Activated T-cell treated with anti-CD3 and anti-CD28 coated beads for 48 hours (primary cell): ENCODE measurements at places on chromosomes 7 and 10.

DNA sequence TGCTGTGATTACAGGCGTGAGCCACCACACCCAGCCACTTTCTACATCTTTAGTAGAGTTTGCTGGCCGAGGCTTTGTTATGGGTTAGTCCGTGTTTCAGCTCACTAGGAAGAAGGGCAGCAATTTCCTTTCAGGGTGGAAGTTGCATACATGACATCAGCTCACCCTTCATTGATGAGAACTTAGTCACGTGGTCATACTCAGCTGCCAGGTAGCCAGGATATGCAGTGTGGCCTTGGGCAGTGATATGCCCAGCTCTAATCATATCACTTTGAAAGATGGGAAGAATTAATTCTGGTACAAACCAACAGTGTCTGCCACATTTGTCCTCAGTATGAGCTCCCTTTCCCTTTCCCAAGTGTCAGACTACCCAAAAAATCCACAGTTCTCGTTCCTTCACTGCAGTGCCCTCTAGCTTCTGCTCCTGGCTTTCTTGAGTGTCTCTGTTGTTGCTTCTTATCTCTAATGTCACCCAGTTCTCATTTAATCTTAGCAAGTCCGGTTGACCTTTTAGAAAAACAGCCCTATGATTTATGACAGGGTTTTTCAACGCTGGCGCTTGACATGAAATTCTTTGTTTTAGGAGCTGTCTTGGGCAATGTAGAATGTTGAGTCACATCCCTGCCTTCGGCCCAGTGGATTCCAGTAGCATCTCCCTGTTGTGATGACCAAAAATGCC, 108.7 kb upstream of the ITGB1 start:
- DNase-seq = no peak

GRCh38 chr7:92609921-92610518, 19.8 kb upstream of the FAM133B start:
- DNase-seq = no peak

DNA sequence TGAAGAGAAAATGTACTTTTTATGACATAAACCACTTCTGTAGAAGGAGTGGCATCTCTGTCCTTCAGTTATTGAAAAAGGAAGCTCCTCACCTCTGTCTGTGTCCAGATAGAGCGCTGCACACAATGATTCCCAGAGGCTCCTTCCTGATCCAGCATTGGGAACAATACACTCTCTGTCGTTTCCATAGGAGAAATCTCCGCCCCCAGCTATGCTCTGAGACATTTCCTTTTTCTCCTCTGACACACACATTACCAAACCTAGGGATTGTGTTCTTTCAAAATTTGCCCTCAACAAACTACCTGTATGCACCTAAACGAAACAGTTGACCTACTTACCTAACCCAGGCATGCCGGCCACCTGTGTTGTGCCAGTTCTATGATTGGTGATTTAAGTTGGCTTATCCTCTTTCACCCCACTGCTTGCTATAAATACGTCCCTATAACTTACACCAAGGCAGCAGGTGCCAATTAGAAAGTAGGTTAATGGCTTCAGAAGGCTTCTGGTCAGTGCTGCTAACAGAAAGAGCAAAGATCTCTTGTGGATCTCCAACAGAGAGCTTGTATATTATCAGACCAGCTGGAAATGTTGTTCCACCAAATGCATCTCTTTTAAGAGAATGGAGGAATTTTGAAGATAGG, 140.1 kb upstream of the JCAD start:
- no peak for DNase-seq

- no peak for DNase-seq
Measured at GRCh38 chr7:146701166-146701565, 584.6 kb downstream of the CNTNAP2 start.

GRCh38 chr10:65423043-65423442, 1502.8 kb upstream of the LRRTM3 start:
- no peak for DNase-seq

DNA sequence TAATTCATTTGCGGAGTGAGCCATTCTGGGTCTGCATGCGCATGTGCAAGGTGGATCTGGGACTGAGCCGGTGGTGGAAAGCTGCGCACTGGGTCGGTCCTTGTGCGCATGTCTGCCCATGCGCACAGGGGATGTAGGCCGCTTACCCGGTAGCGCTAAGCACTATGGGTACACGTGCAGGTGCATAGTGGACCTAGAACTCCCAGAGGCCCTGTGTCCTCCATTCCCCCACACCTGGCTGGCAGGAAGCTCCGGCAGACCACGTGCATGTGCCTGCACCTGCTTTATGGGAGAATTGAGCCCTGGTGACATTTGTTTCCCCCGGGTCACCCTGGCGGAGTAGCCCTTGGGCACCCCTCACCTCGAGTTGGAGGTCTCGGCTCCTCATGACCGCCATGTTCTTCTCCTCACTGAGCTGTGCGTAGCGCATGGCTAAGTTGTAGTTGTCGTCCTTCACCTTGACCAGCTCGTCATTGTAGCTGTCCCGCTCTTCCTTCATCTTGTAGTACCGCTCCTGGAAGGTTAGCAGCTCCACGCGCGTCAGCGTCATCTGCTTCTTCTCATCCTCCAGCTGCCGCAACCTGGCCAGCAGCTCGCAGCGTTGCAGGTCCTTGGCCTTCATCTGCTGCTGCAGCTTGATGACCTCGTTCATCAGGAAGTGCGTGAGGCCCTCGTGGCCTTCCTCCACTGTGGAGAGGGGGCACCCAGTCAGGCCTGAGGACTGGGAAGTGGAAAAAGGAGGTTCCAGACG, 99.6 kb downstream of the CARD11 start:
- no peak for DNase-seq

DNA sequence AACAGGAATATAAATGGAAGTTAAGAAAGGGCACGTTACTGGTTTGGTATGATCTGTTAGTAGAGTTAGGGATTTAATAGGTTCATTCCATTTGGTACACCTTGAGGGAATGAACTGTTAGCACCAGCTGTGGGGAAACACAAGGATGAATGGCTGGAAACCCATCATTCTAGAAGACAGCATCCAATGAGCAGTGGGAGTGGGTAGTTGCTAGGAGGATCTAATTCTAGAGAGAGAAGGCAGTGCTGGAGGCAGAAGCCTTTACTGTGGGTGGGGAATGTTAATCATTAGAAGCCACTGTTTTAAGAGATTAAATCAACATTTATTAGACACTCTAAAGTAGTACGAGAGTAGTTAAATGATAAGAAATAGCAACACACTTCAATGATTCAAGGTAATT, 15.5 kb upstream of the GPR15LG start:
- no peak for DNase-seq

GRCh38 chr7:45390731-45391130, 183.4 kb upstream of the ADCY1 start:
- no peak for DNase-seq

DNA sequence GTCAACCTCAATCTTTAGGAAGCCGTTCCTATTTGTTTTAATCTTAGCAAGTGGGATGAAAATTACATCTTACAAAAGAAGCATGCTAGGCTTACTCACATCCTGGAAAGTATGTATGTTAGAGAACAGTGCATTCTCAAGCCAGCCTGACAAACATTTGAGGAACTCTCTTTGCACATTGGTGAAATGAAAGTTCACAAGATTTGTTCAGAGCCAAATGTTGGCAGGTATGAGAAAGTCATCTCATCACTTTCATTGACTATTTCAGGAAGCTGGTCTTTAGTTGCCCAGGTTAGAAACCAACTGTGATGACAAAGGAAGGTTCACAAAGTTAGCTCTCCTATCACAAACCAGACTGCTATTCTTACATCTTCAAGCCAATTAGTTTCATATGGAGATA, 57.1 kb downstream of the ABCB1 start:
- DNase-seq = no peak

GRCh38 chr10:118990326-118990725, 39.2 kb upstream of the NANOS1 start:
- DNase-seq = no peak
